ENCODE measurements at places on chromosomes 2 and 18. TPM values are rescaled to one million over a fixed set of nuclear protein-coding genes. Genes with fewer than 3 reads are reported as not detected.

- no peak for DNase-seq
Measured at GRCh38 chr2:174573621-174574081, 24.0 kb downstream of the WIPF1 start.

GRCh38 chr2:31402388-31402787 is 12.2 kb downstream of the XDH start:
- DNase-seq = peak; percentile 55

DNA sequence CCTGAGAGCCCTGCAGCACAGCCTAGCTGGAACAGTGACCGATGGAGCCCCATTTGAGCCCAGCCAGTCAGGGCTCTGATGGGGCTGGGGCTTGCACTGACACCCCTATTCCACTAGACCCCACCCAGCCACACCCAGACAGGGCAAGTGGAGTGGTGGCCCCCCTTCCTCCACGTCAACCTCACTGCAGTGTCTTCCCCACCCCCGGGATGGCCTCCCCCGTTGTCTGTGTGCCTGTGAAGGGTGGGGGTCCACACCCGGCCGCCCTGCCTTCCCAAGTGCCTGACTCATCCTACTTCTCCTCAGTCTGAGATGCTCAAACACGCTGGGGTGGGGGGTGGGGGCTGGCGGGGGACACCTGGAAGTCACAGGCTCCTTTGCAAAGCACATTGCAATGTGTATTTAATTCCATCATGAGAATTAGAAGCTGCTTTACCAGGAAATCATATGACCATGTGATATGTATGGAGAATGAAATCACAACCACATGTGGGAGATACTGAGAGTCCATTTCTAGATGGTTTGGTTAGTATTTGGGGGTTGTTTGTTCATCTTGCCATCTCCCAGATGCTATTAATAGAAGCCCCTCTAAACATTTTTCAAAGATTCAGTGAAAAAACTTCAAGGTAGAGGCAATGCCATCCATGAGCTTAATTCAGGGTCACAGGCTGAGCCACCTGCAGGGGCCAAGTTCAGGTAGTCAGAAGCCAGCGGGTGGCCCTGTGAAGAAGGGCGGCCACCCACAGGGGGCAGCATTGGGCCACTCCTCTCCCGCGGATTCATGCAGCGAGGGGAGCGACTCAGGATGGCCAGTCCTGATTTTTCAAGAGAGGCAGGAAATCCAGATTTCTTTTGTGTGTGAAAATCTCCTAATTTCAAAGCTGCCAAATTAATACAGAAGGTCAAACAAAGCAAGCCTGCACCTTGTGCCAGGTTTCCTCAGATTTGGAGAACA is 22.7 kb upstream of the GMPPA start:
- no peak for DNase-seq

DNA sequence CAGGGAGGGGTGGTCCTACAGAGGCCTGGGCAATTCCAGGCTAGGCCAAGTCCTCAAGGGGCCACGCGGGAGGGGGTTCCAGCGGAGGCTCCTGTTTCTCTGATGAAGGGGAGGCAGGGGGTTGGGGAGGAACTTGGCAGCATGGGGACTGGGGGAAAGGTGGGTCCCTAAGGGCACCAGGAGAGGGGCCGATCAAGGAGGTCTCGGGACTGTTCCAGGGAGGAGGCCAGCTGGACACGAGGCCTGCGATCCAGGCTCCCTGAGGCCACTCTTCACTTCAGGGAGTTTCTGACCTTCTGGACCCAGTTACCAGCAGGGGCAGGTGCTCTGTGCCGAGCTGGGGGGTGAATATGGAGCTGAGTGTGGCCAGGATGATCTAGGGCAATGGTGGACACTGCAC is 71.5 kb downstream of the ASB1 start:
- DNase-seq = no peak

DNA sequence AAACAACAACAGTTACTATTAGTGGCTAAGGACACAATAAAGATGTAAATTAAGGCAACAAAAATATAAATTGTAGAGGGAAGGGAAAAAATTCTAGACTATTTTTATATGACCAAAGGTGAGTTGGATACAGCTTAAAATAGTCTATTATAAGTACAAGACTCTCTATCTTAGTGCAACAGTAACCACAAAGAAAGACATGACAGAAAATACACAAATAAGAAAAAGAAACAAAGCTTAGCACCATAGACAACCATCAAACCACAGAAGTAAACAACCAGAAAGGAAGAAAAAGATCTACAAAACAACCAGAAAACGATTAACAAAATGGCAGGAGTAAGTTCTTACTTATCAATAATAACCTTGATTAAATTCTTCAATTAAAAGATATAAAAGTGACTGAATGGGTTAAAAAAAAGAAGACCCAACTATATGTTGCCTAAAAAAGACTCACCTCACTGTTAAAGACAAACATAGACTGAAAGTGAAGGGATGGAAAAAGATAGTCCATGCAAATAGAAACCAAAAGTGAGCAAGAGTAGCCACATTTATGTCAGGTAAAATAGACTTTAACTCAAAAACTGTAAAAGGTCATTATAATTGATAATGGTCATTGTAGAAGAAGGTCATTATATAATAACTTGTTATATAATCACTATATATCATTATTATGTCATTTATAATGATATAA is 62.5 kb downstream of the USP40 start:
- no peak for DNase-seq

DNA sequence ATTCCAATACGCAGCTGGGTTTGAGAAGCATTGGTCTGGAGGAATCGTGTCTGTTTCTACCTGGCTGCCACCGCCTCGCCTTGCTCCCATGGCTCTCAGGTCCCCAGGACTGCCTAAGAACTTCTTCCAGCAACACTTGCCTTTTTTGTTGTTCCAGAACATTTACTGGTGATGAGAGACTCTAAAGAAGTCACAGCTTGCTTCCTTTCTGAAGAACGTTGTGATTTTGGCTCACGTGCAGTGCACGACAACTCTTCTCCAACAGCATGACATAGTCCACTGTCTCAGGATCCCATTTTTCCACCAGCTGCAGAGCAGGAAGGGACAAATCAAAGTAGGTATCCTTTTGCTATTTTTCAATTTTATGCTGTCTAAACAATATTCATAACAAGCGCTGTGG is 940.9 kb downstream of the SLC4A3 start:
- DNase-seq = no peak

GRCh38 chr18:11989966-11990380 is 8.7 kb downstream of the IMPA2 start:
- no peak for DNase-seq

GRCh38 chr2:30414961-30415360 is 32.1 kb upstream of the LCLAT1 start:
- no peak for DNase-seq

GRCh38 chr2:102143450-102143985 is 972 bp downstream of the IL1R1 start:
- DNase-seq = no peak

GRCh38 chr18:61635901-61636528 is 256.8 kb downstream of the RNF152 start:
- peak; percentile 18 for DNase-seq

DNA sequence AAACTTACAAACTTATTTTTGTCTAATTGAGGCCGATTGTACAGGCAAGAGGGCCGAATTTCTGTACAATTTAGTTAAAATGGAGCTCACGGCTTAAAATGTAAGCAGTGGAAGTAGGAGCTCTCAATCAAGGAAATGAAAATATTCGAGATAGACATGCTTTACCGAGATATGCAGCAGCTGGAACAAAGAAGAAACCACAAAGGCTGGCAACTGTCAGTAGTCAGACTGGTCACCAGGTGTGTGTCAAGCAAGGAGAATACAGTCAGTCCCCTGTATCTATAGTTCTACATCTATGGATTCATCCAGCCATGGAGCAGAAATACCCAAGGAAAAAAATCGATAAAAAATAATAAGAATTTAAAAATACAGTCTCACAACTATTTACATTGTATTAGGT is 122.6 kb downstream of the WDSUB1 start:
- no peak for DNase-seq

DNA sequence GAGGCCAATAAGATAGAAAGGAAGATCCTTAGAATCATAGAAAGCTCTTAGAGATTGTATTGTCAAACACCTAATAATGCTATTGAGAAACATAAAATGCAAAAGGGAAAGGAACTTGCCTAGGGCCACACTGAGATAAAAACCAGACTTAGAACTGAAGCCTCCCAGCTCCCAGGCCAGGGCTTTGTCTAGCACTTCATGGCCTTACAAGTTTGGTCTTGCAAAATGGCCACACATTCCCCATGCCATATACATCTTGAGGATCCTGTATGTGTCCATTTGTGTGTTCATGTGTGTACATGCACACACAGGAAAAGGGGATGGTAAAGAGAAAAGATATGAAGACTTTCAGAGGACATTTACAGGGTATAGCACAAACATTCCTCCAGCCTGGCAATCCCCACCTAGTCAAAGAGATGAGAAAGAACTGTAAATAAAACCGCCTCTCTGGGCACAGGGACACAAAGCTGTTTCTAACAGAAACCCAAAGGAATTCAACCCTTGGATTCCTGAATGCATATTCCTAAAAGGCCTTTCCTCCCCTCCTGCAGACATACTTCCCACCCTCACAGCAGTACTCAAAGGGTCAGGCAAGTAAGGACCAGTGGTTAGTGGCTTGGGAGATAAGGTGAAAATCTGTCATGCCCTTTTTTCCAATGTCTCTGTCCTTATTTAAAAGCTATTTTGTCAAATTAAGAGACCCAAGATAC is 99.7 kb upstream of the KLHL29 start:
- DNase-seq = no peak

Gene KCNG3
- not detected for total RNA-seq

DNA sequence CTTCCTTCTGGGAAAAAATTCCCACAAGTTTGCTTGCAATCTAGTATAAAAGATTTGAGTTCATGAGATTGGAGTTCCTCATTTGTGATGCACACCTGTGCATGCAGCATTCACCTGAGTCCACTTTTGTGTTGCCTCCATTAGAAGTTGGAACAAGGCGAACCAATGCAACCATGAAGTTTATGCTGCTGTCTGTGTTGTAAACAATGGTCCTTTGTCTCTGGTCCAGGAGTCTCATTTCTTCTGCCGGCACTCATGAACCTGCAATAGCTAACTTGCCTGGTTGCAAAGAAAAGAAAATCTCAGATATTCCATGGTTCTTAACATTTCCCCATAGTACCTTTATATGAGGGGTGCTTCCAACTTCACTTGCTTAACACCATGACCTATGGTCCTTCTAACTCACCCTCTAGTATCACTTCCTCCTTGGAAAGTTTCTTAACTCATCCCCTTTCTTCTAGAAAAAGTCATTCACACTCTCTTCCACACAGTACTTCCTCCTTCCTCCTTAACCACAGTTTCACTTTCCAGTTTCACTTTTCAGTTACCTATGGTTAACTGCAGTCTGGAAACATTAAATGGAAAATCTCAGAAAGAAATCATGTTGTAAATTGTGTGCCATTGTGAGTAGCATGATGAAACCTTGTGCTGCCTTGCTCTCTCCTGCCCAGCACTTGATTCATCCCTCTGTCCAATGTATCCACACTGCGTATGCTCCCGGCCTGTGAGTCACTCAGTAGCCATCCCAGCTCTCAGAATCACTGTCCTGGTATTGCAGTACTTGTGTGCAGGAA is 128.8 kb upstream of the TRIB2 start:
- peak; percentile 69 for DNase-seq

- peak; percentile 97 for DNase-seq
Measured at GRCh38 chr2:138615257-138615656, 113.7 kb downstream of the SPOPL start.

- DNase-seq = no peak
Measured at GRCh38 chr2:143600116-143600515, 470.9 kb downstream of the ARHGAP15 start.

DNA sequence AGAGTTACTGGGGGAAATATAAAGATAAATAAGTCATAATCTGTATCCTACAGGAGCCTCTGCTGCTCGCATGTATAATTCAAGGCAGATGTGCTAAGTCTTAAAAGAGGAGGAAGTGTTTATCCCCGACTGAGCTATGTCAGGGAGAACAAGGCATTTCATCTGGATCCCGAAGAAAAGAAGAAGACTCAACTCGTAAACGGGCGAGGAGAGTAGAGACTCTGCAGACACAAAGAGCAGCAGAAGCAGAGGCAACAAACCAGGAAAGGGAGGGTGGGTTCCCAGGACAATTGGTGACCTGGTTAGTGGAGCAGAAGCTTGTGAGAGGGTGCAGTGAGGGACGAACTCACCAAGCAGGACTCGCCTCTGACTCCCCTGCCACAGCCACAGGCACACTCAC is 368.6 kb downstream of the EIPR1 start:
- no peak for DNase-seq

DNA sequence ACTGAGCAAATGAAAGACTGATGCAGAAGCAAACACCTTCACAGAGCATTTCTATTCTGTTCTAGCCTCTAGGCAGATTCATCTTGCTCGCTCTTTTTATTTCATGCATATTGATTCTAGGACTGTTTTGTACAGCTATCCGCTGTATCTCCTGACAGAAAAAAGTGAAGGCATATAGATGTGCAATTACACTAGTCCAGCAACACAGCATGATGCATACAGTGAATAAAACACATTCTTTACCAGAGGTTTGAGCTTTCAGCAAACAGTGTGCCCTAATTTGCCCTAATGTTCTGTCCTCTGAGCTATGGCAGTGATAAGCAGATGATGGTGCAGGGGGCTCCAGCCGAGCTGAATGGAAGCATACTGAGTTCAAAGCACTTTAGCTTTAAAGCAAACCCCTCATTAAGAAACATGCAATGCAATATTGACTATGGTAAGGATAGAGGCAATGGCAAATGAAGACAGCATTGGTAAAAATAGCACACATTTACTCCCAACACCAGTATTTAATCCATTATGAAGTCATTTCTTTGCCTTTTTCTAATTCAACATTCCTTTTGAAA is 141.2 kb upstream of the RGPD4 start:
- DNase-seq = no peak

- no peak for DNase-seq
Measured at GRCh38 chr18:47983055-47983454, 52.6 kb upstream of the SMAD2 start.

Gene C2orf15
- total RNA-seq = 2.4 TPM

Gene PLGLB1
- total RNA-seq = not detected

DNA sequence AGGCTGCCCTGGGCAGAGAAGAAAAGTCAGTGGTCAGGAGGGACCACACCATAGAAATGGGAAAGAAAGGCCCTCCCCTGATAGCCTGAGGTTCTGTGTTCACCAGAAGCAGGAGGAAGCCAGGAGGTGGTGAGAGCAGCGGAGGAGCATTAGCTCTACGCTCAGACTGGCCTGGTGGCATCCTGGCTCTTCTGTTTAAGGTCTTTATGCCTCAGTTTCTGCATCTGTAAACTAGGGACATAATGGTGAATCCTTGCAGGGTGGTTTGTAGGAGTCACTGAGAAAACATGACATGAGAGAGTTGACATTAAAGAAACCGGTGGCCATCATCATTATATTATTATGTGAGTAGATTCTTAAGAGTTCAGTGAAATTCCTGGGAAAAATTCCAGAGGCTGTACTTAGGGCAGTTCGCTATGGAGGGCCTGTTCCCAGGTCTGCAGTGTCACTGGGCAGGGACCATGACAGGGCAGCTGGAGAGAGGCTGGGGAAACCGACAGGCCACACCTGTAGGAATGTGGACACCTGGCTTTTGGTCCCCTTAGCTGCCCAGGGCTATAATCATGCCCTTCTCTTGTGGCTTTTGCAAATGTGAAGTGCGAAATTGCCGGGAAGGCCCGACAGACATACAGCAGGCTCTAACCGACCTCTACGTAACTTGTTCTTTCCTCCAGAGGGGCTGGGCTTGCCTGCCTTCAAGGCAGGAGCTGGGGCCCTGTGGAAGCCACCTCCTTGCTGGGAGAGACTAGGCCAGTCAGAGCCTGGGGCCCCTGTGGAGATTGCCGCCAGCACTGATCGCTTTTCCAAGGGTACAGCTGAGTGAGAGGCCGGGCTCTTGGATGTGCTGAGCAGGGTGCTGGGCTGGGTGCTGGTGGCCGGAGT is 31.0 kb downstream of the GLI2 start:
- DNase-seq = no peak
